ENCODE measurements at places on chromosomes 12 and 14. TPM values are rescaled to one million over a fixed set of nuclear protein-coding genes. Genes with fewer than 3 reads are reported as not detected.

DNA sequence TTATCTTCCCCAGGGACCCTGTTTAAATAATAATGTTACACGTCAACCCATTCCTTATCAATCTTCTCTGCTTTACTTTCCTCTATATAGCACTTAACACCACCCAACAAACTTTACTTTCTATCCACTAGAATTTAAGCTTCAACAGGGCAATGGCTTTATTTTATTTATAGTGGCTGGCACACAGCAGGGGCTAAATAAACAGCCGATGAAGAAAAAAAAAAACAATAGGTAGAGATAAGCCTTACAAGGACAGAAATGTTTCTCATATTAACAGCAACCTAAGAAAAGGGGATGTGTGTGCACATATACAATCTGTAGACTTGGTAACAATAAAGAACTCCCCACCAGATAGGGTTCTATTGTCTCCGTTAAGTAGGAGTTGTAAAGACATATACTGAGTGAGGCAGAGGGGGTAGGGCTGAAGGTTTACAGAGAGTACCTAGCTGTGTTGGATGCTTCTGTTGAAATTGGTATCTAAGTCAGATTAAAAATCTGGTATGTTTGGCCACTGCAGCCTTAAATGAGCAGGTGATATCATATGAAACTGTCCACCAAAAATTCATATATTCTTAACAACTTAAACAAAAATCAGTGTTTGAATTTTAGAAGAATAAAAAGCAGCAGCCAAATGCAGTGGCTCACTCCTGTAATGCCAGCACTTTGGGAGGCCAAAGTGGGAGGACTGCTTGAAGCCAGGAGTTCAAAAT, 24.7 kb upstream of the AP4S1 start:
- DNase-seq = peak; percentile 17
- H3K4me3 ChIP-seq = no peak overlapping the region
- H3K4me1 ChIP-seq = peaks cover 13% of the 10 kb centered on the region
- no peak overlapping the region for H3K27ac ChIP-seq

GRCh38 chr12:64457032-64457431, 5.1 kb downstream of the TBK1 start:
- H3K36me3 ChIP-seq = peaks cover 46% of the 10 kb centered on the region
- H3K27me3 ChIP-seq = no peaks in the 10 kb centered on the region
- peaks cover 23% of the 10 kb centered on the region for H3K4me1 ChIP-seq
- no peak overlapping the region for H3K27ac ChIP-seq

DNA sequence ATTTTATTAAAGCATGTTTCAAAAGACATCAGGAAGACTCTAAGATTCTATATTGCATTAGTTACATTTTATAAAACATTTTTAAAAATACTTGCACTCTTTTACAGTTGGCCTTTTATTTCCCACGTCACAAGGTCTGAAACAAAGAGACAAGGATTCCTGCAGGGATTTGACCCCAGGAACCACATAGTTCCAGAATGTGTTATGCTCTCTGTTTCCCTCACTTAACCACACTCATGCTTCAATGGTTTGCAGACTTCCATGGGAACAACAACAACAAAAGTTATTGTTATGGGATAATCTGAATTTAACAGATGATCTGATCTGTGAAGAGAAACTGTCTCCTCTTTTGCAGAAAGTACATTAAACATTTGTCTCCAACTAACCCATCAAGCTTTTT, 104.3 kb upstream of the PPFIA2 start:
- H3K4me1 ChIP-seq = no peaks in the 10 kb centered on the region
- DNase-seq = no peak
- no peak overlapping the region for H3K27ac ChIP-seq
- H3K36me3 ChIP-seq = no peaks in the 10 kb centered on the region
- H3K4me3 ChIP-seq = no peak overlapping the region

DNA sequence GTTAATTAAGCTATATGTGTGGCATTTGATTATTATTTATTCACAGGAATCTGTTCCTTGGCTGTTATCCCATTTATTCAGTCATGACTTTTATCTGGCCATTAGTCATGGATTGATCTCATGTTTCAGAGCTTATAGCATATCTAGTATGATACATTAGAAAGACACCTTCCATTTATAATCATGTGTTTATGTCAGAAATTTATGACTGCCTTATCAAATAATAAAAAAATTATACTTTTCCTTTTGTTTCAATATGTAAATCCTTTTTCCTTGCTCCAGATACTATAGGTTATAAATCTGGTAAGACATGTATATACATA, 248.0 kb upstream of the PDE3A start:
- H3K4me1 ChIP-seq = no peaks in the 10 kb centered on the region
- H3K27ac ChIP-seq = no peak overlapping the region
- no peak for DNase-seq
- no peaks in the 10 kb centered on the region for H3K36me3 ChIP-seq

- H3K27me3 ChIP-seq = no peaks in the 10 kb centered on the region
- H3K4me1 ChIP-seq = peaks cover 50% of the 10 kb centered on the region
- DNase-seq = no peak
- no peak overlapping the region for H3K4me3 ChIP-seq
- H3K27ac ChIP-seq = 0 out of 2 replicates have a peak overlapping the region, but pooled peaks have one; percentile 77
- peaks cover 25% of the 10 kb centered on the region for H3K36me3 ChIP-seq
Observed at GRCh38 chr14:64706593-64707193, 2.5 kb downstream of the PLEKHG3 start.

DNA sequence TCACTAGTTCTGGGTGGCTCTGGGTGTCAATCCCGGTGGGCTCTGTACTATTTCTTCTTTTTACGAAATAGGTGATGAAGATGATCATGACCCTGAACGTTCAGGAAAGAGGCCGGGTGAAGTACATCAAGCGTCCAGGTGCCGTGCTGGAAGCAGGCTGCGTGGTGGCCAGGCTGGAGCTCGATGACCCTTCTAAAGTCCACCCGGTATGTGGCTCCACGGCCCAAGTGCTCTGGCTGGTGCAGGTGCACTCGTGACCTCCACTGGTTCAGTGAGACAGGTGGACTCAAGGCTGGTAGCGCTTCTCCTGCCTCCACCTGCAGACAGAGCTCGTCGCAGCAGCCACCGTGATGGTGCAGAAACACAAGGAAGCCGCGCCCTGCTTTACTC, 85.1 kb downstream of the ACACB start:
- no peaks in the 10 kb centered on the region for H3K36me3 ChIP-seq
- DNase-seq = no peak
- H3K27me3 ChIP-seq = no peaks in the 10 kb centered on the region
- H3K4me3 ChIP-seq = no peak overlapping the region
- H3K4me1 ChIP-seq = no peaks in the 10 kb centered on the region
- no peak overlapping the region for H3K27ac ChIP-seq

GRCh38 chr12:128079446-128079845, 187.5 kb upstream of the TMEM132C start:
- H3K4me1 ChIP-seq = peaks cover 22% of the 10 kb centered on the region
- H3K36me3 ChIP-seq = no peaks in the 10 kb centered on the region

GRCh38 chr14:91021991-91022621, 38.3 kb downstream of the RPS6KA5 start:
- no peaks in the 10 kb centered on the region for H3K36me3 ChIP-seq
- no peak overlapping the region for H3K27ac ChIP-seq
- no peak overlapping the region for H3K4me3 ChIP-seq

DNA sequence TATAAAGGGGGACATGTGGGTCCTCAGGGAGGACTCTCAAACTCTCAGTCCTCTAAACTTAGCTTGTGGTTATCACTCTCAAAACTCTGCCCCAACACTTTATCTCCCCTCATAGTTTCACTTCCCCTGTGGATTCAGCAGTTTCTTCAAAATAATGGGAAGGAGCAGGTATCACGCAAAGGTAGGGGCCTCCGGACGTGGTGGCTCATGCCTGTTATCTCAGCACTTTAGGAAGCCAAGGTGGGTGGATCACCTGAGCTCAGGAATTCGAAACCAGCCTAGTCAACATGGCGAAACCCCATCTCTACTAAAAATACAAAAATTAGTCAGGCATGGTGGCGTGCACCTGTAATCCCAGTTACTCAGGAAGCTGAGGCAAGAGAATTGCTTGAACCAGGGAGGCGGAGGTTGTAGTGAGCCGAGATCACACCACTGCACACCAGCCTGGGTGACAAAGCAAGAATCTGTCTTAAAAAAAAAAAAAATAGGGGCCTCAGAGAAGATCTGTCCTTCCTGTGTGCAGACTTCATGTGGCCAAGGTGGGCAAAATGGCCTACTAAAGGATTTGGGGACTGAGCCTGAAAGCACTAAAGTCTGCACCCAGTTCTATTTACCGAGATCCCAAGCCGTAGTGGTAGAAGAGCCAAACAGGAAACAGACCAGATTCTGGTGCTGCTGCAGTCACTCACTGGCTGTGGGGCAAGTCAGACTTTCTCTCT, 6.4 kb downstream of the ITGB7 start:
- H3K4me3 ChIP-seq = no peak overlapping the region
- H3K27me3 ChIP-seq = no peaks in the 10 kb centered on the region
- peaks cover under 1% of the 10 kb centered on the region for H3K4me1 ChIP-seq
- H3K36me3 ChIP-seq = no peaks in the 10 kb centered on the region

- no peaks in the 10 kb centered on the region for H3K27me3 ChIP-seq
- H3K4me3 ChIP-seq = no peak overlapping the region
- no peaks in the 10 kb centered on the region for H3K36me3 ChIP-seq
- H3K4me1 ChIP-seq = no peaks in the 10 kb centered on the region
Observed at GRCh38 chr12:34393821-34394150, 371.5 kb downstream of the ALG10 start.

PRKD1 gene
- total RNA-seq = 3.6 TPM

DNA sequence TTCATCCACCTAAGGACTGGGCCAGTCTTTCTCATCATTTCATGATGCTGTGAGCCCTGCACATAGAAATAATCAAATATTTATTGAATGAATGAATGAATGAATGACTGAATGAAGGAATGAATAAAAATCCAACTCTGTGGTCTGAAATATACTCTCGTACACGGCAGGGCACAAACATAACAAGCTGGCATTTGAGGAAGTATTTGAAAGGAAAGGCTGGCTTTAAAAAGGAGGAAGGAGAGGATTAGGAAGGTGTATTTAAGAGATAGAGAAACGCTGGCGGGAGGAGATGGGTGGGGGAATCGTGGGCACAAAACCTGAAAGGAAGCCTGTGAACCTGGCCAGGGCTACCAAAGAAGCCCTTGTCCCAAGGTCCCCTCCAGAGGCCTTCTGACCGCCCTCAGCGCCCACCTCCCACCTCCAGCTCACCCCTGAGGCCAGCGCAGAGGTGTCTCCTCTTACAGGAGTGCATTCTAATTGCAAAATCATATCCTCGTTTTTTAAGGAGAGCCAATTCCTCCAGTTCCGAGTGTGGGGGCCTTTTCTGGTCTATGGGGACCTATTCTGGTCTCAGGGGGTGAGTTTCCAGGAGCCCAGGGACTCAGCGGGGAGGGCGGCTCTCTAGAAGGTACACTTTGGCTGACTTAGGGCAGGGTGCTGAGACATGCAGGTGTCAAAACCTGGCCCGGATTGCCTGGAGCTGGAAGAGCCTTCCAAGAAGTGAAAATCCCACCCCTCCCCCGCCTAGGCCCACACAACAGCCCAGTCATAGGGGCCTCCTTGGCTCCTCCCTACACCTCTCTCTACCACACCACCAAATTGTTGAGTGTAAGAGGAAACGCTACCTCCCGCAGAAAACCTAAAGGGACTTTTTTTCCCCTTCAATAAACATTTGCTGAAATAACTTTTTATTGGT, 8.7 kb upstream of the JDP2 start:
- peaks cover 9% of the 10 kb centered on the region for H3K4me1 ChIP-seq
- no peaks in the 10 kb centered on the region for H3K36me3 ChIP-seq
- no peak for DNase-seq
- H3K27me3 ChIP-seq = no peaks in the 10 kb centered on the region
- H3K27ac ChIP-seq = no peak overlapping the region
- H3K4me3 ChIP-seq = no peak overlapping the region

DNA sequence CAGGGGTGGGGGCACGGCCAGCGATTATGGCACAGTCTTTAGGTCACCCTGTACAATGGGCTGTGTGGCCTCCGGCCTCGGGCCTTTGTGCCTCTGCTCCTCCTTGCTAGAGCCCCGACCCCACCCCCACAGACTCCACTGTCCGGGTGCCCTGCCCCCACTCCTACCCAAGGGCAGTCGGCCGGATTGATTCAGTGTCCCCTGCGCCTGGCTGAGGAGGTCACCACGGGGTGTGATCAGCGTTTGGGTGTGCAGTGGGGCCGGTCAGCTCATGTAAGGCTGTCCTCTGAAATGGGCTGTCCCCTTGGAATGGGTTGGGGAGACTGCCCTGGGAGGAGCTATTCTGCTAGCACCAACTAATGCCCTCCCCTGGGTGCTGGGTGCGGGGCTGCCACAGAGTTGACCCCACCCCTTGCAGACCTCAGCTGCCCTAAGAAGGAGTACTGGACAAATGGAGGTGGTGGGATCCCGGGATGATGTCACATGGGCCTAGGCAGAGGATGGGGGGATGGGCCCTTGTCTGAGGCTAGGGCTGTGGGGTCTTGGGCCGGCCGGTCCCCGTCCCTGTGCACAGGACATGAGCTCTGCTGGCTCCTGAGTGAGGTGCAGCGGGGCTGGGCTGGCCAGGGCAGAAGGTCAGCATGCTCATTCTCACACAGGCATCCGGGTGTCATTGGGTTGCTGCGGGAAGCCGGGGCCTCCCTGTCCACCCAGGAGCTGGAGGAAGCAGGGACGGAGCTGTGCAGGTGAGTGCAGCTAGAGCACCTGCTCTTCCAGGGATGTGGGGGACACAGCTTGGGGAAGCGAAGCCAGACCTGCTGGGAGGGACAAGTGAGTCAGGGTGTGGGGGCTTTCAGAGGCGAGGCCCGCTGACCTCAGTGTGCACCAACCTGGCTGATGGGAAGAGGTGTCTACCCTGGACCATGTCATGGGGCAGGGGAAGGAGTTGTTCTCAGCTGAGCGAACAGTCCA, 23.4 kb downstream of the ASPG start:
- no peak for DNase-seq
- no peaks in the 10 kb centered on the region for H3K36me3 ChIP-seq
- H3K4me1 ChIP-seq = no peaks in the 10 kb centered on the region

HELB gene
- 2.3 TPM for total RNA-seq

ERBB3 gene
- total RNA-seq = not detected

GRCh38 chr12:71521125-71521524, 81.5 kb downstream of the LGR5 start:
- H3K4me3 ChIP-seq = no peak overlapping the region
- H3K36me3 ChIP-seq = no peaks in the 10 kb centered on the region
- H3K27me3 ChIP-seq = peaks cover 3% of the 10 kb centered on the region
- DNase-seq = no peak

DNA sequence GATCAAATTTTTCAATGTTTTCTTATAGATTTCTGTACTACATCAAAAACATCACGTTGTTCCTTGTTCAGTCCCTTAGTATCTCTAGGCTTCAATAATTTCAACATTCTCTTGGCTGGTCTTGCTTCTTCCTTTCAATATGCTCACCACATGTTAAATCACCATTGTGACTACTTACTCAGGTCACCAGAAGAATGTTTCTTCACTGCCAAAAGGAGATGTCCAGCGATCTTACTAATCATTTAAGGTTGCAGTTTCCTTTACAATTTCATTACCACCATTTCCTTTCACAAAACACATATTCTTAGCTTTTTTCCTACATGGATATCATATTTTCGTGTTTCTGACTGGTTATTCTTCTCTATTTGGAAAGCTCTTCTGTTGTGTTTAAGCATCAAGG, 363.8 kb downstream of the NAV3 start:
- H3K27me3 ChIP-seq = no peaks in the 10 kb centered on the region
- peak; percentile 6 for DNase-seq
- H3K36me3 ChIP-seq = peaks cover 42% of the 10 kb centered on the region

KRT76 gene
- 0.21 TPM for total RNA-seq

Data from SJSA1 (cell line).